ENCODE measurements at places on chromosomes 12 and 14. TPM values are rescaled to one million over a fixed set of nuclear protein-coding genes. Genes with fewer than 3 reads are reported as not detected.

Gene KCNK10
- total RNA-seq, result 5.1 TPM

Gene TAS2R9
- not detected for total RNA-seq

- ATAC-seq, result no peak
These were observed 103.0 kb downstream of the NDUFA12 start for GRCh38 chr12:94900496-94900895.

GRCh38 chr14:89586258-89587135 is 169.5 kb upstream of the FOXN3 start:
- no peak for ATAC-seq

- no peak for ATAC-seq
These were observed 79.7 kb downstream of the FGD4 start for GRCh38 chr12:32478858-32479725.

DNA sequence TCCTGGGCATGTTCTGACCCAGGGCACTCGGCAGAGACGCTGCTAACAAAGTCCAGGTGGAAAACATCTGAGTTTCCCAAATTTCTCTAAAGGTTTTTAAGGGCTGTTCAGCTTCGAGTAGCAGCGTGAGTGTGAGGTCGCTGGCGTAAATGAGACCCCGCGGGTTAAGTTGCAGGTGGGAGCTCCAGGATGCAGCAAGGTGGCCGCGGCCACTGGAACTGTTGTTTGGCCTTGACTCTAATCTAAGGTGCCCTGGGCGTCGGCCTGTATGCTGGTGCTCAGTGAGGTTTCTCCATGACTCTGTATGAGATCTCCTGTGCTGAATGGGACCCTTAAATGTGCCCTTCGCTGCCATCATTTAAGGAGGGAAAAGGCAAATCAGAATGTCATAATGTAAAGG is 50.7 kb downstream of the ELK3 start:
- ATAC-seq, result no peak
